ENCODE measurements at places on chromosomes 16 and 17. TPM values are rescaled to one million over a fixed set of nuclear protein-coding genes. Genes with fewer than 3 reads are reported as not detected.

Gene NPIPB2
- total RNA-seq = 3.5 TPM

- DNase-seq = no peak
Measured at GRCh38 chr17:72614871-72615626, 477.4 kb downstream of the SLC39A11 start.

GRCh38 chr17:40110026-40110845 is 9.8 kb upstream of the NR1D1 start:
- peak; percentile 83 for DNase-seq

GRCh38 chr17:56047331-56047730 is 105.9 kb upstream of the ANKFN1 start:
- no peak for DNase-seq

Measured in adrenal gland (tissue), 19 donors.